ENCODE measurements at places on chromosomes 4 and X.

- DNase-seq, result no peak
Measured at GRCh38 chr4:176438401-176438800, 118.6 kb downstream of the SPCS3 start.

- no peak for DNase-seq
Measured at GRCh38 chrX:71098302-71098701, 2.7 kb downstream of the FOXO4 start.

DNA sequence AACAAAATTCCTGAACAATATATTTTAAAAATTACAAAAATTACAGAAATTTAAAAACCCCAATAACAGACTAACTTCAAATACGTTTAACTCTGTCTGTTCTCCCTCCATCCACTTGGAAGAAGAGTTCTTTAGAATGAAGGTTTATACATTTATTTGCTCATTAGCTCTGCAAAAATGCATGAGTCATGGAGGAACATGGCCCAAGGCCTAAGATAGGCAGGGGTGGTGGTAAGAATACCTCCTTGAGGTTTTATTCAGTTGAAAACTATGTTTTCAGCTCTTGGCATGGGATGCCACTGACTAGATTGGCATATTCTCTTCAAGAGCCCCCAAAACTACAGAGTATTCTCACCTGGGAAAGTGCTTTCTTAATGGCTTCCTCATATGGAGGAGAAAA lies 8.8 kb upstream of the LRRC66 start:
- DNase-seq, result no peak

GRCh38 chr4:114495471-114495928 lies 103.1 kb upstream of the UGT8 start:
- DNase-seq, result no peak

GRCh38 chr4:67542076-67542475 lies 3.2 kb downstream of the CENPC start:
- DNase-seq, result no peak
